ENCODE measurements at places on chromosomes 7 and 10.

DNA sequence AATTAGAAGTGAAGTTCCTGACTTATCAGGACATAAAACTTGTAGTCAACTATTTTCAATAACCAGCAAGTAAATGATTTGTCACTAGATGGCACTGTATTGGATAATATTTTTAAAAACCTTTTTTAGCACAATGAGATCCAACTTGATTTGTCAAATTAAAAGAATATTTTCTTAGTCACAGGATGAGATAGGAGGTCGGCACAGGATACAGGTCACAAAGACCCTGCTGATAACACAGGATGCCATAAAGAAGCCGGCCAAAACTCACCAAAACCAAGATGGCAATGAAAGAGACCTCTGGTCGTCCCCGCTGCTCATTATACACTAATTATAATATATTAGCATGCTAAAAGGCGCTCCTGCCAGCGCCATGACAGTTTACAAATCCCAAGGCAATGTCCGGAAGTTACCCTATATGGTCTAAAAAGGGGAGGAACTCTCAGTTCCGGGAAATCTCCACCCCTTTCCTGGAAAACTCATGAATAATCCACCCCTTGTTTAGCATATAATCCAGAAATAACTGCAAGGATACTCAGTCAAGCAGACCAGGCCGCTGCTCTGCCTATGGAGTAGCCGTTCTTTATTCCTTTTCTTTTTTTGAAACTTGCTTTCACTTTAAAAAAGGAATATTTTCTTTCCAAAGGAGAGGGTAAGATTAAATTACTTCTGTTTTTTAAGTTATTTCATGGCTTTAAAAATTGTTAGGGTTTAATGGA is 255.7 kb upstream of the MKLN1 start:
- DNase-seq: no peak

DNA sequence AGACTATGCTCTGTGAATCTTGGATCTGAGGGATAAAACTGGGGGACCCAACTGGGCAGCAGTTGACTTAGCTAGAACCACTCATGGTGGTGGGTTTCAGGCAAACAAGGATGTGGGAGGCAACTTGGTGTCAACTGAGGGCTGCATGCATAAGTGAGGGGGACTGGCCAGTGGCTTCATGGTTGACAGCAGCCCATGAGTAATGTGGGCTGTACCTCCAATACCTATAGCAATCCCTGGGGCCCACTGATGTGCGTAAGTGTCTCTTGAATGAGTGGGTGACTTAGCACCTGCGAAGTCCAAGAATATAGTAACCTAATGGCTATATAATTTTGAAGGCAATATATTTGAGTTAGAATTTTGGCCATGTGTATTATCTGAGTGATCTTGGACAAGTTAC is 13.7 kb upstream of the MAP3K8 start:
- no peak for DNase-seq

GRCh38 chr10:68553138-68553537 is 7.0 kb upstream of the TET1 start:
- DNase-seq: no peak

- no peak for DNase-seq
These were observed 254.4 kb upstream of the CNTNAP2 start for GRCh38 chr7:145862212-145862611.

GRCh38 chr7:21368317-21368716 is 59.6 kb upstream of the SP4 start:
- DNase-seq: no peak

- DNase-seq: no peak
These were observed 366.1 kb upstream of the LRRN3 start for GRCh38 chr7:110724811-110725210.

GRCh38 chr7:18505870-18506460 is 10.4 kb downstream of the HDAC9 start:
- no peak for DNase-seq

GRCh38 chr7:98420966-98421612 is 20.2 kb upstream of the BAIAP2L1 start:
- peak; percentile 67 for DNase-seq

DNA sequence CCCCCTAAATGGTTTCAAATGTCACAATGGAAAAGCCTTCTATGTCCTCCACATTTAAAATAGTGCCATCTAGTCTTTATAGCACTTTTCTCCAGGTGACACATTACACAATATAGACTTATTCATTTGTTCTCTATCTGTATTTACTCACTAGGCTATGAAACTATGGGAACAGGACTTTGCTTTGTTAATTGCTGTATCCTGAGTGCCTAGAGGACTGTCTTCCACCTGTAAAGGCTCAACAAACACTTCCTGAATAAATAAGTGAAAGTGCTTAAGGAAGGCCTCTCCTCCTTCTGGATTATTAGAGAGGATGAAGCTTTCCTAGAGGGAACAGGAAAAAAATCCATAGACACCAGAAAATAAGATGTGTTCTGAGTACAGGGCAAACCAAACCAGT is 397.6 kb upstream of the LRRN3 start:
- DNase-seq: no peak

DNA sequence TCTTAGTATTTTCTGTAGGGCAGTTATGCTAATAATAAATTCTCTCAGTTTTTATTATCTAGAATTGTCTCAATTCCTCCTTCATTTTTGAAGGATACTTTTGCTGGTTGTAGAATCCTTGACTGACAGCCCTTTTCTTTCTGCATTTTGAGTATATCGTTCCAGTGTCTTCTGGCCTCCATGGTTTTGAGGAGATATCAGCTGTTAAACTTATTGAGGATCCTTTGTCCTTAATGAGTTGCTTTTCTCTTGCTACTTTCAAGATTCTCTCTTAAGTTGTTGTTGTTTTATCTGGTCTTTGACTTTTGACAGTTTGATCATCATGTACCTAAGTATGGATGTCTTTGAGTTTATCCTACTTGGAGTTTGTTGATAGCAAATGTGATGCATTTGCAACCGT is 8.9 kb upstream of the GJC3 start:
- DNase-seq: no peak

GRCh38 chr7:126119981-126120380 is 1132.8 kb downstream of the GRM8 start:
- no peak for DNase-seq
